ENCODE measurements at places on chromosomes 12 and 14. TPM values are rescaled to one million over a fixed set of nuclear protein-coding genes. Genes with fewer than 3 reads are reported as not detected.

Gene KRT2
- not detected for total RNA-seq

Gene NCKAP5L
- 14.6 TPM for total RNA-seq

Gene P2RX2
- not detected for total RNA-seq

Gene NR1H4
- not detected for total RNA-seq

Gene KRT4
- total RNA-seq = not detected

Gene NANOG
- total RNA-seq = not detected

Gene KLHDC2
- 24.4 TPM for total RNA-seq
